ENCODE measurements at places on chromosomes 3 and 15.
A peak's percentile ranks its signal among the peaks of the same experiment; 100 is the strongest.

DNA sequence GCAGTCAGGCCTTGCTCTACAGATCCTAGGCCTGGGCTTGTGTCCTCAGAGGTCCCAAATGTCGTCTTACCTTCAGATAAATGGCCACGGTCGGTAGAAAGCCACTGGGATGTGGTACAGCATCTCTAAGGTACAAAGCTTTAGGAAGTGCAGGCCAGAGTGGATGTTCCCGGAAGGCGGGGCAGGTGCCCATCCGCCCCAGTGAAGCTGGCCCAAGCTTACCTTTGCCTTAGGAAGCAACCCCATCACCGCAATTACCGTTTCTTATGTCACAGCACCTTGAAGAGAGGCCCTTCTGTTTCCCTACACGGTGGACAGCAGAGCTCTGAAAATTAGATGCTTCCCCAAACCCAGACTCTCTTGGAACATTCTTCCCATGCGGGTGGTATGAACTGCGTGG lies 240.1 kb upstream of the LYSMD4 start:
- DNase-seq: no peak

GRCh38 chr15:62791694-62792093 lies 250.9 kb upstream of the TPM1 start:
- no peak for DNase-seq

GRCh38 chr3:42499478-42499871 lies 3.0 kb upstream of the VIPR1 start:
- DNase-seq: no peak

GRCh38 chr3:119663885-119664284 lies 3.5 kb upstream of the POPDC2 start:
- no peak for DNase-seq

DNA sequence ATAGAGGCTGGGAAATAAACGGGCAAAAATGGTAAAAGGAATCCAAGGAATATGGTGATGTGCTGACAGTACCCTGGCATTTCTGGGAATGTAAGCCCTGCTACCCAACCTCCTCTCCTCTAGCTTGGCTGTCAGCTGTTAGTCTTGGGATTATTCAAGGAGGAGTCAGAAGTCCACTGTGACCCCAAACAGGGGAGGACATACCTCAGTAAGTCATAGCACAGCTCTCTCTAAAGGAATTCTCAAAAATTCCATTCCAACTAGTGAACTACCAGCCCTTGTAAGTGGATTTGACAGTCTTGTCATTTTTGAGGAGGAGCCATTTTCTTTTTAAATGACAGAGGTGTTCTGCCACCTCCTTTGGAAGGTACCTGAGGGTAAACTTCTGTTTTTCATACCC lies 207.5 kb downstream of the PDCD6IP start:
- no peak for DNase-seq

GRCh38 chr3:81592101-81592500 lies 169.3 kb downstream of the GBE1 start:
- no peak for DNase-seq

GRCh38 chr15:40075298-40076044 lies 33.2 kb downstream of the BMF start:
- no peak for DNase-seq

DNA sequence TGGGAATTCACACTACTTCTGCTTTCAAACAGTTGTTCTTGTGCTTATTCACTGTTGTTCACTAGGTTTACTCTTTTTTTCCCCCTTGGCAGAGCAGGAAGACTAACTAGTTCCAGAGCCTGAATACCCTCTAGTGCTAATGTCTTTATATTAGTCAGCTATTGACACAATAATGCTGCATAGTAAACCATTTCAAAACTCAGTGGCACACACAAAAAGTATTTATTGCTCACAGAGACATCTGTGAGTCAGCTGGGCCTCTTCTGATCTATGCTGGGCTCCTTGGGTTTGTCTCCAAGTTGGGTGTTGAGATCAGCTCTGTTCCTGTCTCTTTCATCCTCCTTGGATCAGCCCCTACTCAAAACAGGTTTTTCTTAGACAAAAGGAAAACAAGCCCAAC lies 51.1 kb downstream of the RSRC1 start:
- DNase-seq: no peak

- DNase-seq: no peak
Measured at GRCh38 chr3:64316971-64317370, 91.7 kb upstream of the PRICKLE2 start.

DNA sequence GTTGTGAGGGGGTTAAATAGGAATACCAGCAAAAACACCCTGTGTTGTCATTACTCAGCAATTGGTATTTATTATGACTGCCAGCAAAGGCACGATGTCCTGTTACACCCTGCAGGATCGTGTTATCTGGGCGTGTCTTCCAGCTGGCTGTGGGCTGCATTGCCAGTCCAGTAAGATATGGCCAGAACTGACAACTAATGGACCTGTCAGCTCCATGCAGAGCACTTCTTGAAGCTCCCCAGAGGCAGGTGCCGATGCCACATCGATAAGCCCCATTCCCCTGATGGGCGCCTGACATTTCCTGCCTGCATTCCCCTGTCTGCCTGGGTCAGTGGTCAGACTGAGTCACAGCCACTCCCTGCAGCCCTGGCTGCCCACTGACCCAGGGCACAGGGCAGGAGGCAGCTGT lies 79.7 kb upstream of the RASGRF1 start:
- DNase-seq: no peak

GRCh38 chr15:46848704-46849103 lies 868.6 kb upstream of the SEMA6D start:
- DNase-seq: no peak

DNA sequence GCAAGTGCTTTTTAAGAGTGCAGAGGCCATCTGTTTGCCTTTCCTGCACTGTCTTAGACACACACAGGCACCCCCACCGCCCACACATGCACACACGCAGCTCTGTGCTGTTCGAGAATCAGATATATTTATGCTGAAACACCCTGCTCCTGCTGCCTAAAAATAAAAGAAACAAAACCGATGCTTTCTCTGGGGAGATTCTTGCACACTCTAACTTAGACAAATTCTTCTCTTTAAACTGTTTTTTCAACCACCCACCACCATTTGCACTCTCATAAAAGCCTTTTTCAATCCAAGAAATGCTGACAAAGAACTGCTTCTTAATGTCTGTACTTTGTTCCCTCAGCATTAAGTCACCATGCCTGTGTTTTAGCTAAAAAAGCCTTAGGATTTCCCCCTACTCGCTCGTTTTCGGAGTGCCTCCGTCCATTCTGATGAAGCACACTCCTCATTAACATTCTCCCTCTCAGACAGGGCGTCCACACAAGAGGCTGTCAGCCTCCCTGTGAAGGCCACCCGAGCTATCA lies 26.2 kb downstream of the SLC12A8 start:
- no peak for DNase-seq

DNA sequence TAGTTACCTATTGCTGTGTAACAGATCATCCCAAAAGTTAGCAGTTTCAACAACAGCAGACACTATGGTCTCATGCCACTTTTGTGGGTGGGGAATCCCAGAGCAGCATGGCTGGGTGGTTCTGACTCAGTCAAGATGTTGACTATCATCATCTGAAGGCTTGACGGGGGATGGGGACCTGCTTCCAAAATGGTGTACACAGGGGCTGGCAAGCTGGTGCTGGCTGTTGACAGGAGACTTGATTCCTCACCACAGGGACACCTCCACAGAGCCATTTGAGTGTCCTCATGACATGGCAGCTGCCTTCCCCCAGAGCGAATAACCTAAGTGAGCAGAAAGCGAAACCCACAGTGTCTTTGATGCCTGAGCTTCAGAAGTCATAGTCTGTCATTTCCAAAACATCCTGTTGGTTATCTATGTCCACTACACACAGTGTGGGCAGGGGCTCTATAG lies 19.1 kb downstream of the DNAJB8 start:
- peak; percentile 86 for DNase-seq

GRCh38 chr15:35717721-35718120 lies 171.8 kb upstream of the DPH6 start:
- DNase-seq: no peak

DNA sequence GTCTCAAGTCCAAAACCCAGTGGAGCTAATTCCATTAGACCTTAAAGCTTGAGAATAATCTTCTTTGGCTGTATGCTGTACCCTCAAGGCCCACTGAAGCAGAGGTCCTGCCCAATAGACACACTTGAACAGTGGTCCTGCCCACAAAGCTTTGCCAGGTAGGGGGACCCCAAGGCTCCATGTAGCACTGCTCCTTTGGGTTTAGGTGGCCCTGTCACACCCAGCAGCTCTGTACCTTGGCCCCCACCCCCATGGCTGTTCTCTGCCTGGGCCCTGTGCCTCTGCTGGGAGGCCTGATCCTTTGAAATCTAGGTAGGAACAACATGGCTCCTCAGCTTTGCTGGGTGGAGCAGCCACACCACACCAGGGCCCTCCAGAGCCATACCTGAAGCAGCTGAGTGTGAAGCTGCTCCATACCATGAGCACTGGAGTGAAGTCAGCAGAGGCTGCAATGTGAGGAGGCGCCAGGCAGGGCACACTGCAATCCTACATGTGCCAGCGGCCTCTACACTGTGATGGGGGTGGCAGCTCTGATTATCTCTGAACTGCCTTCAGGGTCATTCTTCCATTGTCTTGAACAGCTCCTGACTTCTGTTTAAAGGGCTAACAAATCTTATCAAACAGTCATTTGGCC lies 188.0 kb upstream of the CCDC54 start:
- no peak for DNase-seq

GRCh38 chr3:142237891-142238290 lies 12.5 kb upstream of the GK5 start:
- no peak for DNase-seq

- DNase-seq: no peak
Measured at GRCh38 chr3:112646623-112647022, 5.7 kb upstream of the CCDC80 start.

GRCh38 chr15:45363334-45363733 lies 15.0 kb downstream of the GATM start:
- DNase-seq: no peak

- DNase-seq: no peak
Measured at GRCh38 chr15:66042624-66043023, 173.3 kb downstream of the RAB11A start.

DNA sequence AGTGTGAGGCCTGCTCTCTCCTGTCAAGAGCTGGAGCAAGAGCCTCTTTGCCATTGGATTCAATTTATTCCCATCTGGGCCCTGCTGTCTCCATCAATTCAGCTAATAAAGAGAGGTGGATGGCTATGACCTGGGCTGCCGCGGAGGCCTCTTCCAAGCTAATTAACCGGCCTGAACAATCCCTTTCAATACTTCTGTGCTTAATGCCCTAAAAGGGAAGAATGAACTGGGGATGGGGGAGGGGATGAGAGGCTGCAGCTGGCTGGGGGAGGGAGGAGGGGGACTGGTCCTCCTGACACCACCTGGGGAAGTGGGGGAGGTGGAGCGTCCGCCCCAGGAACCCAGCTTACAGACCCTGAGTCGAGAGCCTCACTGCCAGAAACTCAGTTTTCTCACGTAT lies 33.4 kb upstream of the PRR23E start:
- DNase-seq: no peak

GRCh38 chr3:155949453-155950217 lies 79.2 kb downstream of the GMPS start:
- no peak for DNase-seq

- DNase-seq: no peak
Measured at GRCh38 chr15:68349151-68349550, 71.6 kb downstream of the FEM1B start.

DNA sequence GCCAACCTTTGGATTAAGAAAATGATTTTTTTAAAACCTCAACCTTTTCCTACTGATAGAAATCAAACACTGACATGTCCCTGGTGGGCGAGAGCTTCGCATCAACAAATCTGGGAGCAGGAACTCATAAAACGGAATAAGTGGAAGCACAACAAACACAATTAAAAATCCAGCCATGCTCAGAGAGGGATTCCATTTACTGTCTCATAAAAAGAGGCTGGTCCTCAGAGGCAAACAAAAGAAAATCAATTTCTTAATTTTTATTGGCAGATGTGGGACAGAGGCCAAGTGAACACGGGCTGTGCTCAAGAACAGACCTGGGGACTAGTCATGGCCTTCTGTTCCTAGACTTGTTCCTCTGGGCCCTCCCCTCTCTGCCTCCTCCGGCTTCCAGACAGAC lies 214.5 kb downstream of the NTRK3 start:
- DNase-seq: no peak

GRCh38 chr15:34282384-34282783 lies 55.2 kb downstream of the SLC12A6 start:
- DNase-seq: no peak

GRCh38 chr3:80682235-80682634 lies 914.4 kb upstream of the ROBO1 start:
- no peak for DNase-seq

GRCh38 chr3:148625991-148626390 lies 71.7 kb upstream of the AGTR1 start:
- DNase-seq: no peak

DNA sequence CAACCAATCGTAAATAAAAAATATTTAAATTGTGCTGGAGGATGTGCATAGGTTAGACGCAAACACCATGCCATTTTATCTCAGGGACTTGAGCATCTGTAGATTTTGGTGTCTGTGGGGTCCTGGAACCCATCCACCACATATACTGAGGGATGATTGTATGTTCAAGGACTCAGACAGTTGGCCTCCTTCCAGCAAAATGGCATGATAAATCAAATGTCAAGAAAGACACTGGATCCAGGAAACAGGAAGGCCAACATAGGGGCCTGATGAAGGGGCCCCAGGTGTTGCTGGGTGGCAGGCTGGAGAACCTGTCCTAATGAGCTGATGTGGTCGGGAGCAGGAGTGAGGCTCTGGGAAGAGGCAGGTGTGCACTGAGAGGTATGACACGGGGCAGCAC lies 289.5 kb downstream of the GABRG3 start:
- no peak for DNase-seq

DNA sequence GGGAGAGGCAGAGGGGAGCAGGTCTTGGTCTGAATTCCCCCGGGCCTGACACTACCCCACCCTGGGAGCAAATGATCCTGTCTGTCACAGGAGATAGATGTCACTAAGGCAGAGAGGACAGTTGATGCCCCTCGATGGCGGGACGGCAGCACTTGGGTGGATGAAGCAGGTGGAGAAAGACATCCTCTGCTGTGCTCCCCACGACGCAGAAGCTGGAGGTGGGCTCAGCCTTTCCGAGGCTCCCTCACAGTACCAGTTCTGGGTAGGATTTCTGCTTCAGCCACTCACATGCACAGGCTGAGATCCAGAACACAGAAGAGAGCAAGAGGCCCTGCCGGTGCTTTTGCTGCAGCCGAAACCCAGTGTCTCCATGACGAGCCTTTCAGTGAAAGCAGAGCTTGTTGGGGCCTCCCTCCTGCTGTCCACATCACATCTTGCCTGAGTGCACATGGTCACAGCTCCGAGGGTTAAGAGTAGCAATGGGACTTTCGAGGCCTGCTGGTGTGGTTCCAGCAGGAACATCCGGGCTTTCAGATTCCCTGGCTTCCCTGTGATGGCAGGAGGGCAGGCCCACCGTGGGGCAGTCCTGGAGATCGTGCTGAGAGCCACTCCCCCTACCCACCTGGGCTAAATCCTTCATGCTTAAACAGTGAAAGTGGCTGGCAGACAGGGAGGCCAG lies 107.3 kb upstream of the PRR20G start:
- DNase-seq: no peak

- no peak for DNase-seq
Measured at GRCh38 chr3:172059532-172059931, 20.2 kb downstream of the FNDC3B start.

GRCh38 chr15:27864719-27865118 lies 234.4 kb downstream of the OCA2 start:
- no peak for DNase-seq

All from activated T-cell treated with anti-CD3 and anti-CD28 coated beads, Interleukin-2, amount 50 U/mL, for 72 hours (primary cell).